Stimulated activated CD8-positive, alpha-beta memory T cell treated with anti-CD3 and anti-CD28 coated beads, Interleukin-7, amount 100 ng/mL, for 24 hours (primary cell): ENCODE measurements at places on chromosomes 2 and 18.

DNA sequence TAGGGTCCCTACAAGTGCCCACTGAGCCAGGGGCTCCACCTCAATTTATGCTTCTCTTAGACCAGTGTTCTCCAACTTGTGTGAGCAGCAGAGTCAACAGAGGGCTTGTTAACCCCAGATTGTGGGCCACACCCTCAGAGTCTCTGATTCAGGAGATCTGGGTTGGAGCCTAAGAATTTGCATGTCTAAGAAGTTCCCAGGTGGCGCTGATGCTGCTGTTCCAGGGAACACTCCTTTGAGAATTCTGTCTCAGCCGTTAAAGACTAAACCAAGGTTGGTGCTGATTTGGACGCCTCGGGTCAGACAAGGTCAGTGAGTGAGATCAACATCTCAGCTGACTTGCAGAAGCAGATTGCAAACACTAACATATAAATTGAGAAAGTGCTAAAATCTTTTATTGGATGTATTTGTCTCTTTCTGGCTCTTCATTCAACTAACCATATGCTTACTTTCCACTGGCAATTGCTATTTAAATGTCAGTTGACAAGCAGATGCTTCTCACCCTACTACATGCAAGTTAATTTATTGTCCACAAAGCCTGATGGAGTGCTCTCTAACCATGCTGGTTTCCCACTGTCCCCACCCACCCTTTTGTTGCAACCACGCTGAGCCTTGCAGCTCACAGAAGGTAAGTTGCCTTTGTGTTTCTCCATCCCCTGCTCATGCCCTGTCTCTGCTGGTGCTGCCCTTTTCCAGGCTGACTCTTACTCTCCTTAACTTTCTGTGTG is 31.5 kb downstream of the LYPD1 start:
- DNase-seq, result no peak

GRCh38 chr2:2671826-2672225 is 340.8 kb upstream of the MYT1L start:
- DNase-seq, result no peak

GRCh38 chr2:233814056-233814835 is 36.1 kb downstream of the MROH2A start:
- no peak for DNase-seq

GRCh38 chr2:19041434-19042041 is 316.9 kb downstream of the OSR1 start:
- DNase-seq, result no peak

GRCh38 chr18:70423120-70423519 is 134.3 kb downstream of the SOCS6 start:
- DNase-seq, result no peak

- no peak for DNase-seq
Measured at GRCh38 chr2:30823452-30823851, 16.2 kb upstream of the CAPN13 start.

DNA sequence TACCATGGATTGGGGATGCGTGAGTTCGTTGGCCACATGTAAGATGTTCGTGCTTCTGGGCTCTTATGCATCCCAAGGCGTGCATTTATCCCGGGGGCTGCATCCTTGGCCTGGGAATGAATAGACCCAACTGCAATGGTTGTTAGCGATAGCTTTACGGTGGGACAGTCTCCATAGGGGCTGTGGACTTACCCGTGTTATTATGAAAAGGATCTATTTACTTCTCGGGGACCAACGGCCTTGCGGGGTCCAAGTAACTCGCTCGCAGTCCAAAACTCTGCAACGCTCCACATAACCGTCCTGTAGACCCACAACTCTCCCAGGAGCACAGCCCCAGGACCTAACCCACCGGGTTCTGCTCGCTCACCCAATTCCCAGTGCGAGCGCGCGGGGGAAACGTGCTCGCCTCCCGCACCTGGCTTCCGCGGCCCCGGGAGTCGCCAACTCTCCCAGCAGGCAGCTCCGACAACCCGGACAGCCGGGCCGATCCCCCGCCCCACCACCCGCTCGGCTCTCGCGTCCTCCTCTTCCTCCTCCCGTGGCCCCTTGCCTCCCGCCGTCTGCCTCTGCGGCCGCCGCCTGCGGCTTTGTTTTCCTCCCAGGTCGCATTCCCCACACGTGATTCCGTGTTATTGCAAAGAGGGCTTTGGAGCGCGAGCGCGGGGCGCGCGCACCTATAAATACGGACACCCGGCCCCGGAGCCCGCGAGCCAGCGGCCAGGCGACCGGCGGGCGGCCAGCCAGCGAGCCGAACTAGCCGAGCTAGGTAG is at the start of gene CABLES1:
TSS of gene CABLES1 (plus strand) at position 706 of the 770 bp plus-strand sequence. CDS start 278 bp downstream, outside the sequence.
- no peak for DNase-seq

DNA sequence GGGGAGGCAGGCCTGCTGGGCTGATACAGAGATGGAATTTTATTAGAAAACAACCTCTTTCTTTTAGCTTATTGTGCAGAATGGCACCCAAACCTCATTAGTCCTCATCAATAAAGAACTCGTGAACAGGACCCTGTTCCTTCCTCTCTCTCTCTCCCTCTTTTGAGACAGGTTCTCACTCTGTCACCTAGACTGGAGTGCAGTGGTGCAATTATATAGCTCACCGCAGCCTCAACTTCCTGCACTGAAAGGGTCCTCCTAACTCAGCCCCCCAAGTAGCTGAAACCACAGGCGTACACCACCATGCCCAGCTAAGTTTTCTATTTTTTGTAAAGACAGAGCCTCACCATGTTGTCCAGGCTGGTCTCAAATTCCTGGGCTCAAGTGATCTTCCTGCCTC is 21.7 kb upstream of the AP1S3 start:
- DNase-seq, result no peak

DNA sequence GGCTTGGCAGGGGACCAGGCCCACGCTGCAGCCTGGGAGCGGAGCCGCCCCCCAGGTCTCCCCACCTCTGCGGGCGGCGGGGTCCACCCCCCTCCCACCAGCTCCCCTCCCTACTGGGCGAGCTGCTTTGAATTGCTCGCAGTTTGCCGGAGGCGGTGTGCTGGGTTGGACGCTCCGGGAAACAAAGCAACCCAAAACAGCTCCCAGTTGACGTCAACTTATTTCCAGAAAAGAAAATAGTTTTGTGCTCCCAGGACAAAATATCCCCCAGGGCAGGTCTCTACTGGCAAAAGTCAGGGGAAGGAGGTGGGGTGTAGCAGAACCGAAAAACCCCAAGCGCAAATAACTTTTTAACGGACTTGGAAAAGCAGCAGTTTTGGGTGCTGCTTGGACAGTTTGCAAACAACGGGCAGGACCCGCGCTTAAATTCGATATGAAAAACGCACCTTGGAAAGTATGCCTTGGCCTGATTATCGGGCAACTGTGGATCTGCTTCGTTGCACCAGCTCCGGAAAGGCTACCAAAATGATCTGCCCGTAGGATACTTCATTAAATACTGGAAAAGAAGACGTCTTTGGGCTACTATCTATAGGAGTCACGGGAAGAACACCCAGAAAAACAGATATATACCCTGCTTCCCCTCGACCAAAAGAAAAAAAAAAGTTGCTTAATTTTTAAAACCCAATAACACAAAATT is 2.8 kb upstream of the KCTD1 start:
- no peak for DNase-seq

DNA sequence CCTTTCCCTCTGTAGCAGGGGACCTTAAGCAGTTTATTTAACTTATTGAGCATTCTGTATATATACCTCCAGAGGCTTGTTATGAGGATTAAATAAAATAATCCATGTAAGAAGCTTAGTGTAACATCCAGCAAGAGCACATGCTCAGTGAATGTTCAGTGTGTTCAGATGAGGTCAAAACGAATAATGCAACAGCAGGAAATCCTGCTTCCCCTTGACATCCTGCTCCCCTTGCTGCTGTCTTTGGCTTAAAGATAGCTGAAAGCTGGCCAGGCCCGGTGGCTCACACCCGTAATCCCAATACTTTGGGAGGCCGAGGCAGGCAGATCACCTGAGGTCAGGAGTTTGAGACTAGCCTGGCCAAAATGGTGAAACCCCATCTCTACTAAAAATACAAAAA is 68.7 kb downstream of the COL4A4 start:
- no peak for DNase-seq

DNA sequence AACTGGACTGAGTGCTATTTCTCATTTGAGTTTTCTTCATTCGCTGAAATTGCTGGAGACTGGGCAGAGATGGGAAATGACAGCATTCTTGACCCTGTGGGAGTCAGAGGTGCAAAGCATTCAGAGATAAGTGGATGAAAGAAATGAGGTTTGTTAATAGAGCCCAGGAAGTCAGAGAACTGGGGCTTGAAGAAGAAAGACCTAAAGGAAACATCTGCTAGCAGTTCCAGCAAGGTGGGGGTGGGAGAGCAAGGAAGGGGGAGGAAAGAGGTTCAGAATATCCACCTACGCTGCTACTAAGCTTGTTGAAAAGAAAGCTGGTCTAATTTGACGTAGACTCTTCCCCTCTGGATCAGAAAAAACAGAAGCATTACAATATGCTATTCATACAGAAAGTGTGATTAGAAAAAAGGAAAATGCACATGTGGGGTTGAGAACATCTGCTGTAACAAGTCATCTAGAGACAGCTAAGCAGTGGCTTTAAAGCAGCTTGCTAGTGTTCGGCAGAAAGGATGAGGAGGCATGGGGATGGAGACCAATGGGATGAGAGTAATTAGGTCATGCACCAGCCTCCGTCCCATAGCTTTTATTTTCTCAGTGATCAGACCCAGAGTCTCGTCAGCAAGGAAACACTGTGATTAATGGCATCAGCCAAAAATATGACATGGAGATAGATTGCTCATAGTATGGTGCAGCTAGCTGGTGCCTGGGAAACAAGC is 29.7 kb downstream of the NAB1 start:
- no peak for DNase-seq

- DNase-seq, result no peak
Measured at GRCh38 chr18:34976534-34976898, 64.7 kb upstream of the MAPRE2 start.

- DNase-seq, result no peak
Measured at GRCh38 chr2:218993345-218994315, at the start of gene CRYBA2. TSS of gene CRYBA2 (minus strand) at chr2:218993422. CDS start at chr2:218993176, 246 bp downstream.

GRCh38 chr18:37175727-37176620 is 347.0 kb downstream of the KIAA1328 start:
- no peak for DNase-seq

DNA sequence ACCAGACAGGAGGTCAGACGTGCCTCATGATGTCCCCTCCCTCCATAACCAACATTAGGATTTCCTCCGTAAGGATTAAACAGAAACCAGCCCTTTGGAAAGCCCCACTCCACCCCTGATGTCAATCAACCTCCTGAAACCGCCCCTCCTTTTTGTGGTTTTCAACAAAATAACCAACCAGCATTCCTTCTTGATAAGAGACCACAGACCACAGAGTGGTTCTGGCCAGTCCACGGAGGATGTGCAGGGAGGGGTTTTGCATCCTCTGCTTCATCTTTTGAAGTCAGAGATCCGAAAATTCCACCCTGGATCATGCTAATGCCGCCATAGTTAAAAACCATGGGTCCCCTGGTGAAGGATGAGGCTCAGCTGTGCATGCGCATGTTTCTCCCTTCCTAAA is 180.0 kb upstream of the CCDC150 start:
- no peak for DNase-seq

- DNase-seq, result no peak
Measured at GRCh38 chr2:6394276-6394675, 471.4 kb downstream of the CMPK2 start.

DNA sequence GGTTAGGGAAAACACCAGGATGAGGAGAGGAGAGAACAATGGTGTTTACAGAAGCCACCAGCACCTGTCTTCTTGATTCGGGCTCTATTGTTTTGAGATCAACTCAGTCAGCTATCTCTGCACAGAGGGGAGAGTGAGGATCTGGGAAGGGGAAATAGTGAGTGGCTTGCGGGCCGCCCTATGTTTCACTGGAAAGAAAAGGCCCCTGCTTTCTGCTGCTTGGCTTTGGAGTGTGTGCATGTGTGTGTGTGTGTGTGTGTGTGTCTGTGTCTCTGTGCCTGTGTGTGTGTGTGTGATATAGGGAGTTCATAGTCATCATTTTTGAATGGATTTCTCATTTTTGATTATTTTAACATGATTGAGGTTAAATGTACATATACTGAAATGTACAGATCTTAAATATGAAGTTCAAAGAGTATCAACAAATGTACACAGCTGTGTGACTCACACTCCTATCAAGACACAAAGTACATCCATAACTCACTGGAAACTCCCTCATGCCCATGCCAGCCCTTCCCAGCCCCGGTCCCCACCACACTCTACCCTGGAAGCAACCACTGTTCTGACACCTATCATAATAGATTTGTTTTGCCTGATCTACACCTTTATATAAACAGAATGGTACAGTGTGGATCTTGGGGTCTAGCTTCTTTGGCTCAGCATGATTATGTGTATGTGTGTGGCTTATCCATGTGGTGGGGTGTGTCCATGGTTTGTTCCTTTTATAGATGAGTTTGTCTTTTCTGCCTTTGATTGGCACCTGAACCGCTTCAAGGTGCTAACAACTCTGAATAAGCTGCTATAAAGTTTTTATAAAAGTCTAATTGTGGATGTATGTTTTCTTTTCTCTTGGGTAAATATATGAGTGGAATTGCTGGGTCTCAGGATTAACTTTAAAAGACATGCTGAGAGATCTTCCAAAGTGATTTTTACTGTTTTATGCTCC is 258.3 kb downstream of the SETBP1 start:
- DNase-seq, result no peak

DNA sequence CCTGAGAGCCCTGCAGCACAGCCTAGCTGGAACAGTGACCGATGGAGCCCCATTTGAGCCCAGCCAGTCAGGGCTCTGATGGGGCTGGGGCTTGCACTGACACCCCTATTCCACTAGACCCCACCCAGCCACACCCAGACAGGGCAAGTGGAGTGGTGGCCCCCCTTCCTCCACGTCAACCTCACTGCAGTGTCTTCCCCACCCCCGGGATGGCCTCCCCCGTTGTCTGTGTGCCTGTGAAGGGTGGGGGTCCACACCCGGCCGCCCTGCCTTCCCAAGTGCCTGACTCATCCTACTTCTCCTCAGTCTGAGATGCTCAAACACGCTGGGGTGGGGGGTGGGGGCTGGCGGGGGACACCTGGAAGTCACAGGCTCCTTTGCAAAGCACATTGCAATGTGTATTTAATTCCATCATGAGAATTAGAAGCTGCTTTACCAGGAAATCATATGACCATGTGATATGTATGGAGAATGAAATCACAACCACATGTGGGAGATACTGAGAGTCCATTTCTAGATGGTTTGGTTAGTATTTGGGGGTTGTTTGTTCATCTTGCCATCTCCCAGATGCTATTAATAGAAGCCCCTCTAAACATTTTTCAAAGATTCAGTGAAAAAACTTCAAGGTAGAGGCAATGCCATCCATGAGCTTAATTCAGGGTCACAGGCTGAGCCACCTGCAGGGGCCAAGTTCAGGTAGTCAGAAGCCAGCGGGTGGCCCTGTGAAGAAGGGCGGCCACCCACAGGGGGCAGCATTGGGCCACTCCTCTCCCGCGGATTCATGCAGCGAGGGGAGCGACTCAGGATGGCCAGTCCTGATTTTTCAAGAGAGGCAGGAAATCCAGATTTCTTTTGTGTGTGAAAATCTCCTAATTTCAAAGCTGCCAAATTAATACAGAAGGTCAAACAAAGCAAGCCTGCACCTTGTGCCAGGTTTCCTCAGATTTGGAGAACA is 22.7 kb upstream of the GMPPA start:
- DNase-seq, result peak; percentile 44
